Fibroblast of skin of right quadriceps (primary cell): ENCODE measurements at places on chromosomes 11 and 22.
A peak's percentile ranks its signal among the peaks of the same experiment; 100 is the strongest.

DNA sequence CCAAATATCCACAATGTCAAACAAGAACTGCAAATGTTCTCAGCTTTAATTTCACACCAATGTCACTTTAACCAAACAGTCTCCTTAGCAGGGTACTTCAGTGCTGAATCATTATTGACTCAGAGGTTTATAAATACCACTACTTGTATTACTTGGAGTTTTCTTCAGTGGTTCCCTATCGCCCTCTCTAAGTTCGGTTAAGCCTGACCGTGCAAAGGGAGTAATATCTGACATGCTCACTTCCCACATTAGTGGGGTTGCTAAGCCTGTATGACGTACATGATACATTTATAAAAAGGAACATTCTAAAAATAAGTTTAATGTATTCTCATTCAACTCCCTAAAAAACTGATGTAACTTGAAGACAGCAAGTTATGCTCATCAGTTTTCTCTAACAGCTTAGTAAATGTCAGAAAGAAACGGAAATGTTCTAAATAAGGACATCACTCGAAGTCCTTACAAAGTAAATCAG is 93.1 kb upstream of the ZC3H12C start:
- peak; percentile 97 for DNase-seq

DNA sequence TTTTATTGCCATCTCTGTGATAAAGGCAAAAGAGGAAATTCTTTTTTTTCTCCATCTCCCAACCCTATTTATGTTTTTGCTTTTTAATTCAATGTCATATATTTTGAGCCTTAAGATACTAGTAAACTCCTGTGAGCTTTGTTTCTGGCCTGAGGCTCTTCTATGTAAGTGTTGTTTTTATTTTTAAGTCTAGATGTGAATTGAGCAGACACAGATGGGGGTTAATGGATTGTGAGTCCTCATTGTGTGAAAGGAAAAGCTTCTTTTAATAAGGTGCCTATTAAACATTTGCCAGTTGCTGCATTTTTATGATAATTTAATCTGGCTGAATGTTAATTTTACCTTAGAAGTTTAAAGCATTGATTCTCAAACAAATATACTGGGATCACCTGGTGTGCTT is 2337.9 kb upstream of the RAG2 start:
- no peak for DNase-seq

DNA sequence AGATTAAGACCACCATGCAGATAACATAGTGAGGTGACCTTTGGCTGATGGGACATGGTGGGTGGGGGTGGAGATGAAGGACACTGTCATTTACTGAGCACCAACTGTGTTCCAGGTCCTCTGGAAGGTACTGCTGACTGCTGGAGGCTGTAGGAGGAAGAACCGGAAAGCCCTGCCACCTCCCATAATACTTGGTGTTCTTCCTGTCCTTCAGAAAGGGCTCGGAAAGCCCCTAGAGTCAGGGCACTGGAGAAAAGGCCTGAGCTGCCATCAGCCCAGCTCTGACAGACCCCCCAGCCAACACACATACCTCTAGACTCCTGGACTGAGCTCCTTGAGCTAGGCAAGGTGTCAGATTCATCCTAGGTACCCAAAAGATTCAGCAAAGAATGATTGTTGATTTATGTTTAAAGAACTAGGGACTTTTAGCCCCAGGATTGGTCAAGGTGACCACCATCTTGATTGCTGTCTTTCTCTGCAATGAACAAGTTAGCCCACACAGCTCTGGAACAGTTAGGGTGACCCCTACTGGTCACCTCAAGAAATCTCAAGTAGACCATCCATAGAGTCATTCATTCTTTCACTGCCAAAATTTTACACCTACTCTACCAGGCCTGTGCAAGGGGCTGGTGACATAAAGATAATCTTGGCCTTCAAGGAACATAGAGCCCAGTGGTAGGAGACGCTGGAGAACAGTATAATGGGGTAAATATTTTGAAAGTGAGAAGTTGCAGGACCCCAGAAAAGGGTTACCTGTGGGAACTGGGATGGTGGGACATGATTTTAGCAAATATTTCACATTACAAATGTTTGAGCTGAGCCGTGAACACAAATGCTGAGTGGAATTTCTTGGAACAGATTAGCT is 39.4 kb downstream of the IRAG1 start:
- peak; percentile 56 for DNase-seq

GRCh38 chr22:18997306-18997924 is 61.3 kb upstream of the PRODH start:
- DNase-seq: no peak

- DNase-seq: no peak
Measured at GRCh38 chr22:30021881-30022619, 58.2 kb upstream of the HORMAD2 start.

DNA sequence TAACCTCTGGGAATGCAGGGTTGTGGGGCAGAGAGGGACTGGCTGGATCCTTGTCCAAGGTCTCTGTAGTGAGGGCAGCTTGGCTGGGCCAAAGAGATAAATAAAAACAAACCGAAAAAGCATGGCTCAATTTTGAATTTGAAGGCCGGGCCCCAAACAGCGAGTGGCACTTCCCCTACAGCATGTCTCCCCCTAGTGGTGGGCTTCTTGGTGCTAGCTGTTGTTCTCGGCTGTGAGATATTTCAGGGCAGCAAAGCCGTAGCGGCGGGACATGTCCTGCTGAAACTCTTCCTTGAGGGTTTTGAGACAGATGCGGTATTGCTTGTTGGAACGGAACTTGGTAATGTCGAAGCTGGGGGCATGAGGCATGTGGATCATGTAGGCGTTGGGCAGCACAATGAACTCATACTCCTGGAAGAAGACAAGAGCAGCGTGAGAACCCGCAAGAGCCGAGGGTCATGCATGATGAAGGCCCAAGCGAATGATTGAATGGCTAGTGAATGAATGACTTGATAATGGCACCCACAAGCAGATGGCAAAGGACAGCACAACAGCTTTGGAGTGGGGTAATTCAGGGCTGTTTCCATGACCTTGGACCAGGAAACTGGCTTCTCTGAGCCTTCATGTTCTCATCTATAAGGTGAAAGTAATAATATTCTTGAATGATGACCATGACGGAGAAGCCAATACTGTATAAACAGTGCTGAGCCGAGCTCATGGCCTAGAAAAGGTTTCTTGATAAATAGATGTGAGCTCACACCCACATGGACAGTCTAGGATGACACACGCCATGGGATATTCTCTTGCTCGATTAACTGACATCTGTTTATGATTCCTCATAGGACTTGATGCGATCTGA is 216.3 kb upstream of the SYN3 start:
- DNase-seq: no peak

DNA sequence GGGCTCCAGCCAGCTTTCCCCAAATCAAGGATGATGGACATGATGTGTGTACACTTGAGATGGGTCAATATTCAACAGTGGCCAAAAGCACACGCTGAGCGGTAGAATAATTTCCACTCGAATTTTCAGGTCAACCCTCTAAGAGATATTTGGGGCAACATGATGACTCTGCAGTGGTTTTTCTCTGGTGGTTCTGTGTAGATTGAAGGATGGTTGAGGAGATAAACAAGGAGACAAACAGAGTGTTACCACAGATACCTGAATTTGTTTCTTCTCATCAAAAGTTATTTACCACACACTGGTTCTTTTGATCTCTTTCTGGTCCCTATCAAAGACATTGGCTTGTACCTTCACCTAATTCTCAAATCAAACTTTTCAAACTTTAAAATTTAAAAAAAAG is 242.0 kb downstream of the ETS1 start:
- no peak for DNase-seq
